ENCODE measurements at places on chromosomes 1 and 21. TPM values are rescaled to one million over a fixed set of nuclear protein-coding genes. Genes with fewer than 3 reads are reported as not detected.

DNA sequence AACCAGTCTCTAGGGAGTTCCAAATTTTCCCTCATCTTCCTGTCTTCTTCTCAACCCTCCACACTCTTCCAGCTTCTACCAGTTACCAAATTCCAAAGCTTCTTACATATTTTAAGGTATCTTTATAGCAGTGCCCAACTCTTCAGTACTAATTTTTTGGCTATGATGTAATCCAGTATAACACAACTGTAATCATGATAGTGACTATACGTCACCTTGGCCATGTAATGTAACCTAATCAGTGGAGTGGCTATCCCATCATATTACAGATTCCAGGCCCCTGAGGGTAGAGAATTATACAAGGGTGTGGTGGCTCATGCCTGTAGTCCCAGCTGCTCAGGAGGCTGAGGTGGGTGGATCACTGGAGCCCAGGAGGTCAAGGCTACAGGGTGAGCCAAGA, 143.2 kb downstream of the CLEC20A start:
- no peak for DNase-seq

- DNase-seq, result no peak
These were observed 41.4 kb upstream of the ACOT11 start for GRCh38 chr1:54506594-54506993.

DNA sequence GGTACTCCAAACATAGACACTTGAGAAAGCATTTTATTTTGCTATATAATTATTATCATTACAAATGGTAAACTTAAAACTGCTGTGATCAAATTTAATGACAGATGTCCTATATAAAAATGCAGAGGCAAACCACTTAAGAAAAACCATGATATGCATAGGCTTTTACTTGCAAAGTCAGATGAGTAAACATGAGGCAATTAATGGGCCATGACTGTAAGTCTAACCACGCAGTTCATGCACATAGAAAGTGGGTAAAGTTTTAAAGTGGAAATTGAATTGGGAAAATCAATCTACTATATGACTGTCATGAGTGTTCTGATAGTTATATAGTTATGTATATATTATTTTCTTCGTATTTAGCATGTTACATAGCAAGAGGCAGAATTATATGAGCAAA, 219.2 kb downstream of the PTPRC start:
- DNase-seq, result no peak

DNA sequence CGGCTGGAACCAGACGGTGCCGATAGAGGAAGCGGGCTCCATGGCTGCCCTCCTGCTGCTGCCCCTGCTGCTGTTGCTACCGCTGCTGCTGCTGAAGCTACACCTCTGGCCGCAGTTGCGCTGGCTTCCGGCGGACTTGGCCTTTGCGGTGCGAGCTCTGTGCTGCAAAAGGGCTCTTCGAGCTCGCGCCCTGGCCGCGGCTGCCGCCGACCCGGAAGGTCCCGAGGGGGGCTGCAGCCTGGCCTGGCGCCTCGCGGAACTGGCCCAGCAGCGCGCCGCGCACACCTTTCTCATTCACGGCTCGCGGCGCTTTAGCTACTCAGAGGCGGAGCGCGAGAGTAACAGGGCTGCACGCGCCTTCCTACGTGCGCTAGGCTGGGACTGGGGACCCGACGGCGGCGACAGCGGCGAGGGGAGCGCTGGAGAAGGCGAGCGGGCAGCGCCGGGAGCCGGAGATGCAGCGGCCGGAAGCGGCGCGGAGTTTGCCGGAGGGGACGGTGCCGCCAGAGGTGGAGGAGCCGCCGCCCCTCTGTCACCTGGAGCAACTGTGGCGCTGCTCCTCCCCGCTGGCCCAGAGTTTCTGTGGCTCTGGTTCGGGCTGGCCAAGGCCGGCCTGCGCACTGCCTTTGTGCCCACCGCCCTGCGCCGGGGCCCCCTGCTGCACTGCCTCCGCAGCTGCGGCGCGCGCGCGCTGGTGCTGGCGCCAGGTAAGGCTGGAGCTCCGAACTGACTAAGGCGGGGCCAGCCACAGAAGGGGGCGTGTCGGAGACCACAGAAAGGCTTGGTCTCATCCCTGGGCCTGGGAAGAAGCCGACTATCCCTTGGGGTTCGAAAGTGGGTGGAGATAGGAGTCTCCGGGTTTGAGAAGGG, 486 bp downstream of the SLC27A3 start:
- peak; percentile 42 for DNase-seq

- no peak for DNase-seq
These were observed 2.2 kb downstream of the NUDC start for GRCh38 chr1:26923711-26924110.

DNA sequence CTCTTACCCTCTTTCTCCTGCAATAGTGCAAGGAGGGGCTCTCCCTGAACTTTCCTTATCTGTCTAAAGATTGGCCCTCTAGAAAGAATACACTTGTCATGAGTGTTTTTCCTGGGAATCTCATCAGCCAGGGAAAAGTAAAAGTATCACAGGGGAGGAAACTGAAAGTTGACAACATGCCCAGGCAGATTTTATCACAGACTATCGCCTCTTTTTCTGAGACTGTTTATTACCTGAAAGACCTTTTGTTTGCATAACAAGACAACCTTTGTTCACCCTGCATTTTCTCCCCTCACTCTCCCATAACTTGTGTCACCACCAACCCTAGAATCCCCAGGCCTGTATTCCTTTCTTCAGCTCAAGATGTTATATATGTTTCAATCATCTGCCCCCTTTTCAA, 794.7 kb upstream of the ADAMTS5 start:
- DNase-seq, result no peak

DNA sequence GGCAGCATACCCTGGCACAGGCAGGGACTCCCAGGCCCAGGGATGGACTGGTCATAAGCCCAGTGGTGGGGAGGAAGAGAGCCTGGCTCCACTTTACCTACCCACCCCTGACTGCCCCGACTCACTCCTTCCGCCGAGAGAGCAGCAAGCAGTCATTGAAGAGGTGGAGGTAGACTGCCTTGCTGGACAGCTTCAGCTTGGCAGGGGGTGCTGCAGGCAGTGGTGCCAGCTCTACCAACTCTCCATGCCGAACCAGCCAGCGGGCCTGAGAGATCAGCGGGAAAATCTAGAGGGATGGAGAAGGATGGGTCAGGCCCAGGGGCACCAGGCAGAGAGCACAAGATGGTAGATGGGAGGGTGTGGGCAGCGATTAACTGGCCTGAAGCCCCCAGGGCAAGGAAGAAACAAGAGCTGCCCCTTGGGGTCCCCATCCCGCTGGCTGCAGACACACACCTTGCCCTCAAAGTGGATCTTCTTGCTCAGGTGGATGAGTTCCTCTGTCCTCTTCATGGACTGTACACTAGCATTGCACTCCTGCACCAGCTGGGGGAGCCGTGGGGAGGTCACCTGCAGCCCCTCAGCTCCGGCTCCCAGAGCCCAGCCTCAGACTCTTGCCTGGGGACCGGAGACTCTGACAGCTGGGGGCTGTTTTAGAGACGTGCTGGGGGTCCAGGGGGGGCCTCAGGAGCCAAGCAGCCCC, 7.7 kb downstream of the ARHGEF19 start:
- DNase-seq, result no peak

- DNase-seq, result no peak
These were observed 63.1 kb upstream of the CXADR start for GRCh38 chr21:17449701-17450100.

GRCh38 chr1:116671912-116672311, 4.4 kb upstream of the IGSF3 start:
- DNase-seq, result no peak

DNA sequence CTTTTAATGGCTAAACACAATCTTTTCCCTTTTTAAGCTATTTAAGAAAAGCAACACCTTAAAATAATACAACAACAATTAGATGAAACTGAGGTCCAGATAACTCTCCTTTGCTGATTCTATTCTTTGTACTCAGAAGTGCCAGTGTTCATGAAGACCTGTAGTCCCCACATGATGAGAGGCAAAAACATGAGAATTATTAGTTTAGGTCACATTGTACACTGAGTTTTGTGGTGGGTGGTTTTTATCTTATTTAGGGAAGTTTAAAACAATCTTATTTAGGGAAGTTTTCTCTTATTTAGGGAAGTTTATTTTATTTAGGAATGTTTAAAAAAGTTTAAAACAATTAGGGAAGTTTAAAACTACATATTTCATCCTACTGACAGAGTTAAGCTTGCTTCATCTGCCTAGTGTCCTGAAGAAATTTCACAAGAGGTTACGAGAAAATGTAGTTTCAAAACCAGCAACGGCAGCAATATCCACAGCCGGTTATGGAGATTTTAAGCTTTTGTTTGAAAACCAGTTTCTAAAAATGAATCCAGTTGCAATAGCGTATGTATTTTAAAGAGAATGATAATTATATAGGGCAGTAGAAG, 7.8 kb upstream of the OR14I1 start:
- DNase-seq, result no peak

DNA sequence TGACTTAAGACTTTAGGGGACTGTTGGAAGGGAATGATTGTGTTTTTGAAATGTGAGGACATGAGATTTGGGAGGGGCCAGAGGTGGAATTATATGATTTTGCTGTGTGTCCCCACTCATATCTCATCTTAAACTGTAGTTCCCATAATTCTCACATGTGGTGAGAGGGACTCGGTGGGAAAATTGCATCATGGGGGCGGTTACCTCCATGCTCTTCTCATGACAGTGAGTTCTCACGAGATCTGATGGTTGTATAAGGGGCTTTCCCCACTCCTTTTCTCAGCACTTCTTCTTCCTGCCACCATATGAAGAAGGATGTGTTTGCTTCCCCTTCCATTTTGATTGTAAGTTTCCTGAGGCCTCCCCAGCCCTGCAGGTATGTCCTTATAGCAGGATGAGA, 35.0 kb upstream of the SCAF4 start:
- DNase-seq, result no peak

- no peak for DNase-seq
These were observed 17.6 kb downstream of the TNNT2 start for GRCh38 chr1:201359873-201360210.

DNA sequence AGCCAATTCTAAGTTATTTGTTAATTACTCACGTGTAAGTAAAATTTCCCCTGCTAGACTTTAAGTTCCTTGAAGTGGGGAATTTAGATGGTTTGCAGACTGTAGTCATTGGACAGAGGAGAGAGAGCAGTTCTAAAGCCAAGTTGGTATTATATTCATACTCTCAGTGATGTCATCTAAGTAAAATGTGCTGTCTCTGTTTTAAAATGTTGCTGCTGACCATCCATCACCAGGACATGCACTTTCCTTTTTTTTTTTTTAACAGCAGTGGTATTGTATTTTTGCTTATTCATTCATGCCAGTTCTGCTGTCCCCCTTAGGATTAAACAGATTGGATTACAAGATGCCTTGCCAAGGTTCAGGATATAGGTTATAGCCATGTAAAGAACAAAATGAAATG, 2.3 kb downstream of the TTLL7 start:
- DNase-seq, result no peak

DNA sequence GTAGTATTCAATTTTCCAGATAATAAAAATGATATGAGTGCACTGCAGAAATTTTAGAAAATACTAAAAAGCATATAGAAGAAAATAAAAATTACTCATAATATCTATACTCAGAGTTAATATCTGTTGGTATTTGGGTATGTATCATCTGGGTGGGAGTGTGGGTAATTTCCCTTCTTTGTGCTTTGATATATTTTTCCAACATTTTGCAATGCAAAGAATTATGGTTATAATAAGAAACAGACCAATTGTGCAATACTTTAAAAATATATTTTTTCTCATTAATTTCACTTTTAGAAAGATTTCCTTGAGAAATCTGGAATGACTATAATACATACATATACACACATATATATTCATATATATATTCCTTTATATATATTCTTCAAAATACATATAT, 665.7 kb downstream of the ADGRL2 start:
- no peak for DNase-seq

GRCh38 chr1:63068626-63069025, 253.7 kb upstream of the FOXD3 start:
- DNase-seq, result no peak

GRCh38 chr1:156291226-156292061, 4.0 kb downstream of the GLMP start:
- DNase-seq, result no peak

The IRF6 gene
- 35.2 TPM for total RNA-seq

The ELF3 gene
- 200 TPM for total RNA-seq

The CD5L gene
- not detected for total RNA-seq

The PRPF38B gene
- total RNA-seq, result 46.4 TPM
